Stimulated activated CD8-positive, alpha-beta memory T cell treated with anti-CD3 and anti-CD28 coated beads, Interleukin-2, amount 100 ng/mL, for 1 hour (primary cell): ENCODE measurements at places on chromosomes 1 and 21.

DNA sequence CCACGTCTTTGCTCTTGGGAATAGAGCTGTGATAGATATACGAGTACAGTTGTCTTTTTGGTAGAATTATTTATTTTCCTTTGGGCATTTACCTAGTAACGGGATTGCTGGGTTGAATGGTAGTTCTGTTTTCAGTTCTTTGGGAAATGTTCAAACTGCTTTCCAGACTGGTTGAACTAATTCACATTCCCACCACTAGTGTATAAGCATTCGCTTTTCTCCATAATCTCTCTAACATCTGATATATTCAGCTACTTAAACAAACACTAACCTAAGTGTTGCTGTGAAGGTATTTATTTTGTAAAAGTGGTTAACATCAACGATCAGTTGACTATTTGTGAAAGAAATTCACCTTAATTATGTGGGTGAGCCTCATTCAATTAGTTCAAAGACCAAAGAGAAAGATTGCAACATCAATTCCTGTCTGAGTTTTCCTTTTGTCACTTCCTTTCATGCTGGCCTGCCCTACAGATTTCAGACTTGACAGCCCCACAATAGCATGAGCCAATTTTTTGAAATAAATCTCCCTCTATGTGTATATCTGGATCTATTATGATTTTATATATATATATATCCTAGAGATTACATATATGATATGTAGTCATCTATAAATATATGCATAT, 26.7 kb upstream of the DUSP10 start:
- DNase-seq, result no peak

DNA sequence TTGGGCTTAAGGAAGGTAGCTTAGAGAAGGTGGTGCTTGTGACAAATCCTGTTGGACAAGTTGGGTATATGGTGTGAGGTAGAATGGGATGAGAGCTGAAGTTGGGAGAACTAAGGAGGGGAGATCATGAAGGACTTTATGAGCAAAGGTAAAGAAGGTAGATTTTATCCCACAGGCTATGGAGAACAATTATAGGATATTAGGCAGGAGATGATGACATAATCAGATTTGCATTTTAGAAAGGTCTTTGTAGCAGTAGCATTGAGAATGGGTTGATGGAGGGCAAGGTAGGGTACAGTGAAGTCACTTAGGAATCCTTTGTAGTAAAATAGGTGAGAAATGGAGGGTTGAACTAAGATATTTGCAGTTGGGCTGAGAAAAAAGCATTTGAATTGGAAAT, 14.9 kb upstream of the TCHH start:
- DNase-seq, result no peak

- no peak for DNase-seq
Measured at GRCh38 chr1:222975472-222976122, 160.8 kb downstream of the DISP1 start.

- DNase-seq, result no peak
Measured at GRCh38 chr1:244137276-244137675, 86.2 kb downstream of the ZBTB18 start.

- no peak for DNase-seq
Measured at GRCh38 chr1:54157401-54157800, 4.6 kb upstream of the CDCP2 start.

GRCh38 chr21:38439957-38440356, 58.3 kb downstream of the ERG start:
- no peak for DNase-seq

DNA sequence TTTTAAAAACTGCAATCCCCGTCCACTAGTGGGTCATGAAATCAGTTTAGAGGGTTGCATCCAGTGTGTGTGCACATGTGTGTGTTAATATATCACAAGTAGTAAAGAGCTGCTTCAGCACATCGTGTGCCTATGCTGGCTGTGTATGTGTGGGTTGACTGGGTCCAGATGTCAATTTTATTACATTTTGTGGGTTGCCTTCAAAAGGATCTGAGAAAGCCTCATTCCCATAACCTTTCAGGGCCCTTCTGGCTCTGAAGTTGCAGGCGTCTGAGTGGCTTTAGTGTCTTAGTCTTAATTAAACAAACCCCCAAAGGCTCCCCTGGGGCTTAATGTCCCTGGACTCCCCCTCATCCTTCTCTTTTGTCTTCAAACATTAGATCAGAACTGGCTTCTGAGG, 19.8 kb downstream of the PLA2G2D start:
- no peak for DNase-seq

DNA sequence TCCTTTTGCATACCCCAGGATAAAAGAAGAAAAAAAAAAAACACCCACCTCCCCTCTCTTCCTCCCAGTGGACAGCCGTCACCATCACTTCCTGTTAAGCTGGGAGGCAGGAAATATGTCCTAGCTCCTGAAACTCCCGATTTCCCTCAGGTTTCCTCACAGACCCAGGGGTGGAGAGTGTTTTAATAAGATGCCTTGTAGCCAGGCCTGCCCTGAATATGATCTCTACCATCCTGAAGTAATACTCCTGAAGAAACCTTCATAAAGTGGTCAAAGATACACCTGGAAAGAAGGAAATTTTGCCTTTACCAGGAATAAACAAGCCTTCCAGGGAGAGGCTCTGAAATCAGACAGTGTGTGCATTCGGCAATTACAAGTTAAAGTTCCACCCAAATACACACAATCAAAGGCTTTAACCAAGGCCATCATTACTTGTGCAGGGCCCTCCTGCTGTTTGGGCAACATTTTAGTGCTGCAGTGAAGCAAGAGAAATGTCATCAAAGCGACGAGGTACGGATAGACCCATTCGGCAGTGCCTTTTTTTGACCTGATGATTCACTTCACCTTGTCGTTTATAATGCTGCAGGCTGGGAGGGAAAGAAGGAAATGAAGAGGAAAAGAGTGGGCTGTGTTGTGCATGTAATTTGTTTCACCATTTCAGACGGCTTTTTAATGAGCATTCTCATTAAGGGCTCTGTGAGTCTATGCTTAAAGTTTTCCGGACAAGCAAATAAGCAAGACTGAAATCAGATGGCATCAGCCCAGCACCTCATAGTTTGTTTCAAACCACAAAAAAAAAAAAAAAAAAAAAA, 41.0 kb upstream of the RASAL2 start:
- DNase-seq, result no peak

DNA sequence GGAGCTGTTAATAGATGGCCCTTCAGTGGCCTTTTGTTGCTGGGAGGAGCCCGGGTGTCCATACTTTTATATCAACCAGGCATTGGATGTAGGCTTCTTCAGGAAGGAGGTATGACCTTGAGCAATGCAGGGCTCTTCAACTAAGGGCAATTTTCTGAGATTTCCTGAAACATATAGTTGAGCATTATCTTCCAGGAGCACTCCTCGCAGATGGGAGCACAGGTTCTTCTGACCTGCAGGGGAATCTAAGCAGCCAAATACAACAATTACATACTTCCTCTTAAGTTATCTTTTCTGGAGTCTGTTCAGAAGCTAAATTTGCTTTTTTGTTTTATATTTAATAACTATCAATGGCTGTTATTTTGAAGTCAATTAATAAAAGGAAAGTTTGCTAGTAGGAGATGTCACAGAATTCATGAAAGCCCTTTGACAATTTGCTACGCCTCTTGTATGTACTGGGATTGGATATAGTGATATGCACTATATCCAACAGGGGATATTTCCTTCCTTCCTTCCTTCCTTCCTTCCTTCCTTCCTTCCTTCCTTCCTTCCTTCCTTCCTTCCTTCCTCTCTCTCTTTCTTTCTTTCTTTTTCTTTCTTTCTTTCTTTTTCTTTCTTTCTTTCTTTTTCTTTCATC, 422.6 kb upstream of the NEGR1 start:
- DNase-seq, result no peak

DNA sequence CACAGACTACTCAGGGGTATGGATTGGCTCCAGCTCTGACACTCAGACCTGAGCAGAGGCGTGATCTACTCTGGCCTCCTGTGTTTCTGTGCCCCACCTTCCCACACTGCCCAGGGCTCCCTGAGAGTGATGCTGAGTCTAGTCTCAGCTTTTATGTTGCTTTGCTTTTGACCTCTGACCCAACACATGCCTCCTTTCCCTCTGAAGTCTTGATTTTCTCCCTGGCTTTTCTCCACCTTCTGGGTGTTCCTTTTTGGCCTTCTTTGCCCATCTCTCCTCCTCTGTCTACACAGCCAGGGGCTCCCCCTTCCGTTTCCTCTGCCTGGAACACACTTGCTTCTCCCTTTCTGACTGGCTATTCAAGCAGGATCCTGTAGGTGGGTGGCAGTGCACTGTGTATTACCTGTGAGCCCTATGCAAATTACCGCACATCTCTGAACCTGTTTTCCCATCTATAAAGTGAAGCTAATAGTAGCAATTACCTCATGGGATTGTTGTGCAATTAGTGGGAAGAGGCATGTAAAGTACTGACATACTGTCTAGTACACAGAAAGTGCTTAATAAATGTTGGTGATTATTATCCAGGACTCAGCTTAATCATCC, 13.7 kb upstream of the MEX3A start:
- no peak for DNase-seq

- DNase-seq, result no peak
Measured at GRCh38 chr1:101959456-101959855, 37.3 kb downstream of the OLFM3 start.

DNA sequence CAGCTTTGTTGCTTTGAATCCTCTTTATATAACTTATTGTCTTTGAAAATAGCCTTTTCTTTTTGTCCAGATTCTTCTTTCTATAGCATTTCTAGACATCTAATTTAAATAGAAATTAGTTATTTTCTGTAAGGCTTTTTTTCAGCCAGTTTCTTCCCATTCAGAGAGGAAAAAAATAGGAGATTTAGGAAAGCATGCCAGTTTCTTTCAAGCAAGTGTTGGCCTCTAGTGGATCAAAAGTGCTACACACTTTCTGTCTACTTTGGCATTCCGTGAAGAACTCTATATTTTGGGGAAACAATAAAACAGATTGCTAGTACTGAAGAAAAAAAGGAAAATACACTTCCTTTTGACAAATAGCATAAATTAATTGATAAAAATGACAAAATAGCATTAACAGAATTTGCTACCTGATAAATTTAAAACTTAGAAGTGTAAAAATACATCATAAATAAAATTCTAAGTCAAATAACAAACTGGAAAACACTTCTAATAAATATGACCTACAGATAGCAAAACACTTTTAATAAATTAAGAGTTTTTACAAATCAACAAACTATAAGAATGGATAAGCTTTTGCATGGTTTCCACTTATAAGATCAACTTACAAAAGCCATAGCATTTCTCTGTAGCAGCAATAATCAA, 13.1 kb upstream of the EXO1 start:
- no peak for DNase-seq

- DNase-seq, result no peak
Measured at GRCh38 chr1:7100479-7100878, 315.2 kb downstream of the CAMTA1 start.

GRCh38 chr1:65606426-65606825, 186.0 kb downstream of the LEPR start:
- no peak for DNase-seq

DNA sequence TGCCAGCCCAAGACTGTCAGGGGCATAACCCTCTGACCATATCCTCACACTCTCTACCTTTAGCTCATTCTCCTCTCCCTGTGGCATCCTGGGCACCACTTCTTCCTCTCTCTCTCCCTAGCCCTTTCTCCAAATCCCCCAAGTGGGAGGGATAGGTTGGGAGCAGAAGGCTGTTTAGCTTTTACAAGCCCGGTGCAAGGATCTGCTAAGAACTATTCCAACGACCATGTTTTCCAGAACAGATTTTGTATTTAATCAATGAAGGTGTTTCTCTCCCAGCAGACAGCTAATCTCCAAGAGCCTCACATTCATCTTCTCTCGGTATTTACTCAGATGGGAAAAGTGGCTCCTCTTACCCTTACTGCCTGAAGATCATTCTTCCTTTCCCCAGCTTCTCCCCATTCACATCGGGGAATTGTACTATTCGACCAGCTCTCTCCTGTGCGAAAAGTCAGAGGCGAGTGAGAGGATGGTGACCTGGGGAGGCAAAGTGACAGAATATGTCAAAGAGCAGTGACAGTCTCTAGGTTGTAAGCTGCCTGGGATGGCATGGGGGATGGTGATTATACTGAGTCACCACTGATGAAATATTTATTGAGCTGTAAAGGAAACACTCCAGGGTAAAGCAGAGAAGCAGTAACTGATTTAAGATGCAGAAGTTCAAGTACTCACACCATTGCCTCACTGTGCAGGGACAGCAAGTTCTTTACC, 47.0 kb upstream of the RBM15 start:
- no peak for DNase-seq

DNA sequence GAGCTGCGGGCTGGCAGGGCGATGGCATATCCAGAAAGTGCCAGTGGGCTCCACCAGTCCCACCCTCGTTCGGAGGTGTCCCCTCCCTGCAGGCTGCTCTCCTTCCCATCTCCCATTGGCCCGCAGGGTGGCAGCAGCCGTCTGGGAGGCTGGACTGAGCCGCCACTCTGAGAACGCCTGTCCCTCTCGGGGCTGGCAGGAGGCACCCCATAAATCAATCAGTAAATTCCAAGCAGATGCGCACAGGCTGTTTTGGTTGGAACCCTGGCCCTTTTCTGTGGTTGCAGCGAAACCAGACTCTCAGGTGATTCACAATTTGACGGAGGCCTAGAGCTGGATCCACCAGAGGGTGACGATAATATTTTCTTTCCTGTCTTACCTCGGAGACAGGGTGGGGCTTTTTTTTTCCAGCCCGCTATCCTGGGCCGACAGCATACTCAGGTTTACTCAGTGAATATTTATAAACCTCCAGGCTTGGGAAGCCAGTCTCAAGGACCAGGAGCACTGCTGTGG, 99.7 kb downstream of the GLIS1 start:
- no peak for DNase-seq

DNA sequence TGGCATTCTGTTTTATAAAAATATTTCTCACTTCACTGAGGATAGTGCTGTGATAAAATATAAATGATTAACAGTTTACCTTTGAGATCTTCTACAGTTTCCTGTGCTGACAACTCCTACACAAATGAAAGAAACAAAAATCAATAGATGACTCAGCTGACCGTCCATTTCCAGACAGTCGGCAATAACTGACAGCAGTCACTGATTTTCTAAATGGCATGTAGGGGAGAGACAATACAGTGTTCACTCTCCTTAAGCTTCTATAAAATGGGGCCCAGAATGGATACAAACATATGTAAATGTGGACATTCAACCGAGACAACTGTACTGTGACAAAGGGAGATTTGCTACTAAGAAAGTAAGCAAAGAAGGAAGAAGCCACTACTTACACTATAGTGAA, 34.3 kb downstream of the PCNX2 start:
- no peak for DNase-seq

DNA sequence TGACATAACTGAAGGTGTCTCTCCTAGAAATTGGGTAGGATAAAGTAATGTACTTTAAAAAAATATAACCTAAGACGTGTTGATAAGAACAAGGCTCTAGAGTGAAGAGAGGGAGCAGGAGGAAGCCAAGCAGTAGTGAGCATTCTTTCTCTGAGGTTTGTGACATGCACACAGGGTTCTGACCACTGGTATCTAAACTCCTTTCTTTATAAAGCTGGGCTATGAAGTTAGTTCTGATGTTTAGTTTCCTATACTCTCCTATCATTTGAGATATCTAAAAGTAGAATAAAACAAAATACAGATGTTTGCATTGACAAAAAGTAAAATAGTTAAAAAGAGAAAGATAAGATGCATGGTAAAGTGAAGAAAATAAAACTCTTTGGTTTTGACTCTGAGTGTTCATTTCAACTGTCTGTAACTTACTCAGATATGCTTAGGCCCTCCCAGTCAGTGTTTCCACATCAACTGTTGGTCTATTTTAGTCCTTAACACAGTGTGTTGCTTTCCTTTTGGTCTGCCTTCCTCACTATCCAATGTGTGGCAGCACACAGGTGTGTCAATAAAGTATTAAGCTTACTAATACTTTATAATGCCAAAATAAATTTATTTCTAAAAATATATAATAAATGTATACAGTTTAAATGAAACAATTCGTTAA, 543.5 kb downstream of the PTPRC start:
- DNase-seq, result no peak
